Activated naive CD8-positive, alpha-beta T cell treated with anti-CD3 and anti-CD28 coated beads, Interleukin-2, amount 50 U/mL, for 24 hours (primary cell): ENCODE measurements at places on chromosomes 5 and 9.

DNA sequence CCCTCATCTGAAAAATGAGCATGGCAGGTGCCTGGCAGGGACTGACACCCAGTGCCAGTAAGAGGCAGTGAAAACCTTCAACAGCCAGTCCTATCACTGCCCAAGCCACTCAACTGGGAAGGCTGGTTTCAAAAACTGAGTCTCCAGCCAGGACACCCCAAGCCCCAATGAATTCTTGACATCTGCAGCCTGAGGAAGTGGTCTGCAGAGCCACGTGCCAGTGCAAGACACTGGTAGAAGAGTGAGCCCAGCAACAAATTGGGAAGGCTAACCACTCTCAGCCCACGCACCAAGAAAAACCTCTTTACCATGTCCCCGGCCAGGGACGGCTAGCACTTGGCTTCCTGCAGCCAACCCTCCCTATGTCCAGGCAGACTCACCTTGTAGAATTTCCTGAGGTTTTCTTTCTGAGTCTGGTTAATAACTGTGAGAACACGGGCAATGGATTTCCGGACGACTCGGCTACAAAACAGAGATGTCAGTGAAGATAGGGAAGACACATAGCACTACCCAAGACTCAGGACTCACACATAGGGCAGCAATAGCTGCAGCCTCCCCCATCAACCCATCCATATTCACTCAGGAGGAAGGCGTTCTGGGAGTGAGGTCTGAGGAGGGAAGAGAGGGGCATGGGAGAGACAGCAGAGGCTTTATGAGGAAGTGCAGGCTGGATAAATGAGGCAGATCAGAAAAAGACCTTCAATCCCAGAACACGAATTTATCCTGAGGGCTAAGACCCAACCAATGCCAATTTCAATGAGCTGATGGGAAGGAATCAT lies 1.8 kb downstream of the RPL35 start:
- no peak for DNase-seq

DNA sequence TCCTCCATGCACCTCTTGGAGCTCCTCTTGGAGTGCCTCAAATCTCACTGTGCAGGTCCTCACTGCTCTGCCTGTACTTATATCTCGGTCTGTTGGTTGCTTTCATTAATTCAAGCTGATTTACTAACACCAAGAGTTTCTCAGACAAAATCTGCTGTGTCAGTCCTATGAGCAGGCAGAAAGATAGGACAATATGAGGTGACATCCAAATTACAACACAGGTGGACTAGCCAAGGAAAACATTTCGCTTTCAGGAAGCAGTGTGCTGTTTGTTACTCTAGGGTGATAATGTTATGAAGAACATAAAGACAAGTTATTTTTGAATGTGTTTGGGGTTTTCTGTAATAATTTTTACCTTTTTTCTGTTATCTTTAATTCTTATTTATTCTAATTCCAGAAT lies 264.1 kb upstream of the ANKH start:
- DNase-seq: no peak

- no peak for DNase-seq
Measured at GRCh38 chr5:25963251-25964008, 1075.0 kb downstream of the CDH9 start.

DNA sequence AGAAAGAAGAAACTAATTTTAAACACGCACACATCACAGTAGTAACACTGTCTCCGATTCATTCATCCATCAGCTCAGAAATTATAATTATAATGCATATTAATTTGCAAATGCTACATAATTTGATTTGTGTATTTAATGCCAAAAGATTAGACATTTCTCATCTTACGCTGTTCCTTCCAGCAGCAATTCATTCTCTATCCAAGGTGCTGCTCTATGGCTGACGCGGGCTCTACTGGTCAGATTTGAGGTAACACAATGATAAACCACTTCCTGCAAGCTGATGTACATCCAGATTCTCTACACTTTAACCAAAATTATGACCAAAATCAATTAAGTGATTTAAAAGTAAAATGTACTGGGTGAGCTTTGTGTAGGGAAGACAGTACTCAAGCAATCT lies 77.9 kb upstream of the ICE1 start:
- DNase-seq: no peak

- DNase-seq: no peak
Measured at GRCh38 chr9:93712896-93713295, 136.5 kb downstream of the PHF2 start.

DNA sequence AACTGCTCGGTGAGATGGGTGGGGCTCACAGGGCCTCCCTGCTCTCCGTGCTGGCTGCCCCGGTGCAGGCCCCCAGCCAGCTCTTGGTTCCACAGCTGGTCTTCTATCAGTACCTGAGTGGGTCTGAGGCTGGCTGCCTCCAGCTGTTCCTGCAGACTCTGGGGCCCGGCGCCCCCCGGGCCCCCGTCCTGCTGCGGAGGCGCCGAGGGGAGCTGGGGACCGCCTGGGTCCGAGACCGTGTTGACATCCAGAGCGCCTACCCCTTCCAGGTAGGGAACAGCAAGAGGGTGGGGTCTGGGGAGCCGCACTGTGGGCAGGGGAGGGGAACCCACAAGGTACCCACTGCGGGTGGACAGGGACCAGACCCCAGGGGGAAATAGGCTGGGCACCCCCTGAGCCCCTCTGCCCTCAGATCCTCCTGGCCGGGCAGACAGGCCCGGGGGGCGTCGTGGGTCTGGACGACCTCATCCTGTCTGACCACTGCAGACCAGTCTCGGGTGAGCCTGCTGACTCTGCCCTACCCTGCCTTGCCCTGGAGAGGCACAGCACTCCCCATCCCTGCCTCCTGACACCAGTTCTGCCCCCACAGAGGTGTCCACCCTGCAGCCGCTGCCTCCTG lies 2.8 kb downstream of the MAMDC4 start:
- DNase-seq: no peak

DNA sequence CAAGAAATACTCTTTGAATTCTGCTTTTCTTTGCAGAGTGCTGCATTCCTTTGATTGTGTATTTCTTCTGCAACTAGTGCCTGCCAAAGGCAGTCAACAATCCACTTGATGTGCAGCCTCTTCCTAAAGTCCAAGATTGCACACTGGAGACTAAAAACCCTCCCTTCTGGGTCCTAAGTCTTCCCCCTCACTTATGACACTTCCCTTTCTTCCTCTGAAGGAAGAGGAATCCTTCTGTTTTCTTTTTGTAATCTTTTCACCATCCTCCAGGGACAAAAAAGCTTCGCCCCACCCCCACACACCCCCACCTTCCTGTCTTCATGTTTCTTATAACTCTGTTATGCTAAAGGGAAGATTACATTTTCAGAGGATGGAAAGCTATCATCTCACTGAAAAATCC lies 39.9 kb downstream of the WDR36 start:
- DNase-seq: no peak

DNA sequence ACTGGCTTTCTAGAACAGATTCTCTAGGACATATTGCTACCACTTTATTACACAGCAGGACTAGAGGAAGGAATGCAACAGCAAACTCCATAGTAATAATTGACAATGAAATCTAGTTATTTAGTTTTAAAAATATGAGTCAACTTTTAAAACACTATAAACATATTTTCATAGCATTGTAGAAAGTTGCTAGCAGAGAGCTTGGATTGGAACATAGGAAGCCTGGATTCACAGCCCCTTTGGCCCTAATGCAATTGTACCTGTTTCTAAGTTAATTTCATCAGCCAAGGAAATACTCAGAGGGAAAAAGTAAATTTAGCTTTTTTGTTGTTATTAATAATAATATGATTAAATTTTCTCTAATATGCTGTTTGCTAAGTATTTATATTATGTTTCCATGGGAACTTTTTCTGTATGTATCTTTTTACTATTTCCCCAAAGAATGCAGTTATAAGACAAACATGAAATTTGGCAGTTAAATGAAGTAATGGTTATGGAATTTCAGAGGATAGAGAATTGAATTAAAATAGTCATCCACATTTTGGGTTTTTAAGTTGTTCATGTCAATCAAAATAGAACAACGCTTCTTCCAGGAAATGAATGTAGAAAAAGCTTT lies 45.6 kb downstream of the VCAN start:
- no peak for DNase-seq

GRCh38 chr5:139685886-139686285 lies 37.7 kb downstream of the CXXC5 start:
- DNase-seq: no peak

GRCh38 chr5:109743770-109744212 lies 54.1 kb downstream of the MAN2A1 start:
- DNase-seq: no peak

GRCh38 chr9:34337403-34337802 lies 8.0 kb downstream of the NUDT2 start:
- DNase-seq: no peak

DNA sequence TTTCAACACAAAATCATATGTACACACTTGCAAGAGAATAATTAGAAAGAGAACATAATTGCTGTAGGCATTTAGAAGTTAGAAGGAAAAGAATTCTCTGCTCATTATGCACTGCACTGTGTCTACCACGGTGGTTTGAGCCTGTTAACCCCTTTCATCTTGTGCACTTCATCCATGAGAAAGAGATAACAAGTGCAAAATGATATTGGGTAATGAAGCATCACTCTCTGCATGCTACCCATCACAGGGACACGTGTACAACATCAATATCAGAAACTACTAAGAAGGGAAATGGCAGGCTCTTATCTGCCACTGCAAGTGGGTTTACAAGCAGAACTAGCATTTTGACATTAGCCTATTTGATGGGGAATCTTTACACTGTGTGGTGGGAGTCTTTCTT lies 202.6 kb downstream of the CDH12 start:
- DNase-seq: no peak

- DNase-seq: no peak
Measured at GRCh38 chr5:139897342-139897741, 101.7 kb downstream of the PSD2 start.

DNA sequence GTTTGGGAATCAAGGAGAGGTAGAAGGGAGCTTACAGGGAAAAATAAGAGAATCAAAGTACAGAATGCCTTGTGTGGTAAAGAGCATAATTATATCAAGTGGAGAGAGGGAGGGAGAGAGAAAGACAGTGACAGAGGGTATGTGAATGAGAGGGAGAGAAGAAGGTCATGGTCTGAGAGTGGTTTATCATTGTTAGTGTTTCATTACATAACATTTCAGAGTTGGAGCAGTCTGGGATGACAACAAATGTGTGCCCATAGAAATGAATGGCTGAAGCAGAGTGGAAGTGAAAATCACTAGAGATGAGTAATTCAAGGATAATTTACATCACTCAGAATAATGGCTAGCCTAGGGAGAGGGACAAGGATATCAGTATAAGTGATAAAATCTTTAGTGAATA lies 799.2 kb downstream of the TLE1 start:
- no peak for DNase-seq

- no peak for DNase-seq
Measured at GRCh38 chr9:87370049-87370685, 127.5 kb upstream of the DAPK1 start.

DNA sequence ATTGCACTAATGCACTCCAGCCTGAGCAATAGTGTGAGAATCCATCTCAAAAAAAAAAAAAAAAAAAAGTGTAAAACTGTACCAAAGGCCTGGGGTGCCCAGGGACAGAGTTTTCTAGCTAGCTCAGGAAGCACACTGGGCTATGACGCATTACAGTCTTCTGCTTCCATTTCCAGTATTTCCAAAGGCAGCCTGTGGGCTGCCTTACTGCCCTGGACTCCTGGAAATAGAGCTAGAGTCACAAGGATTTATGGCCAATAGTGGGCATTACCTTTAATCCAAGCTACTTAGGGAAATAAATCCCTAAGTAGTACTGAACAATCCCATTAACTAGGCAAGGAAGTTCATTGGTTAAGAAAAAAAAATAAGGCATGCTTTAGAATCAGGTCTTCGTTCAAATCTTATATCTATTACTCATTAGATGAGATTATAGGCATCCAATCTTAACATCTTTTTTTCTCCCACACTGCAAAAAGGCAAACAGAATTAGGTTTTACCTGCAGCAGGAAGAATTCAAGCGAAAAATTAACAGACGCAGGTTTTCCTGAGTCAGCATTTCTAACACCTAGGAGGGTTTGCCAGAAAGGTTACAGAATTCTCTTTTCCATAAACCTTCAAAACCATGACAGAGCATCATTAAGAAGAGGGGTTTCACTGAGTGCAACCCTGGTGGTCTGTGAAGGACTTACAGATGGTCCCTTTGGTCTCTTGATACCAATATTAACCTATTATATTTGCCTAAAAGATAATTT lies 85.6 kb upstream of the CCDC112 start:
- DNase-seq: no peak

- no peak for DNase-seq
Measured at GRCh38 chr5:112867411-112867810, 6.3 kb downstream of the SRP19 start.

- DNase-seq: peak; percentile 42
Measured at GRCh38 chr9:99253134-99253533, 31.1 kb downstream of the SEC61B start.

DNA sequence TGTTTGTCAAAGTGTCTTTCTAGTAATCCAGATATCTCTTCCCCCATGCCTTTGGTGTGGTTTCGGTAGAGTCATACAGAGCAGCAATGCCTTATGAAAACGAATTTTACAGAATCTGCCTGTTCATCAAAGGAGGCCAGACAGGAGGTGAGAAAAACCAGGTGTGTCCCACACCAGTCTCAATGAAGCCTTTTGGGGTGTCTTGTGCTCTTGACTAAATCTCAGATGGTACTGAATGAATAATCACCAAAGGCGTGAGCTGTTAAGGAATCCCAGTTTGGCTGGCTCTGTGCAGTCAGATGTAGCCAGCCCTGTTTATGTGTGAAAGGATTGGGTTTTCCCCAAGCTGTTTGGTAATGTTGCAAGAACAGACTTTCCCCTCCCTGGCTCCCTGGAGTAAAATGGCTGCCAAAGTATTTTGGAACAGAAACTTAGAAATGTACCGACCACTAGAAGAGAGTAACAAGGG lies 70.8 kb upstream of the CDKN2B start:
- DNase-seq: peak; percentile 27

DNA sequence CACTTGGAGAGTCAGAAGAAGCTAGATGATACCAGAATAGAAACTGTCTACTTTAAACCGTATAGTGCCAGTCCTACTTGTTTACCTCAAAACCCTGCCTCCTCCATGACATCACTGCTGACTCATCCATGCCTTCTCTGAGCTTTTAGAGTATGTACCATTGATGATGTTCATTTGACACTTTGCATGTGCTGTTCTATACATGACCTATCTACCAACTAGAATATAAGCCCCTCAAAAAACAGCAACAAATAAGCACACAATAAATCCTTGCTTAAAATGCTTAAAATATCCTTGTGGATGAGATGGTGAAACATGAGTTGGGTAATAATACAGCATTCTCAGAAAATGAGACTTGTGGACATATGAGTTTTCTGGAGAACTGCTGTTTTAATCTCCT lies 2.6 kb downstream of the CTNNAL1 start:
- DNase-seq: peak; percentile 58

- no peak for DNase-seq
Measured at GRCh38 chr5:78912085-78912771, 72.9 kb downstream of the ARSB start.

GRCh38 chr9:90767523-90768100 lies 34.0 kb upstream of the SYK start:
- DNase-seq: no peak
